ENCODE measurements at places on chromosomes 16 and 17.
A peak's percentile ranks its signal among the peaks of the same experiment; 100 is the strongest.

GRCh38 chr16:60419859-60420258 lies 1616.4 kb downstream of the CDH8 start:
- no peak for DNase-seq

- DNase-seq: no peak
Measured at GRCh38 chr16:47359478-47359877, 101.4 kb downstream of the ITFG1 start.

DNA sequence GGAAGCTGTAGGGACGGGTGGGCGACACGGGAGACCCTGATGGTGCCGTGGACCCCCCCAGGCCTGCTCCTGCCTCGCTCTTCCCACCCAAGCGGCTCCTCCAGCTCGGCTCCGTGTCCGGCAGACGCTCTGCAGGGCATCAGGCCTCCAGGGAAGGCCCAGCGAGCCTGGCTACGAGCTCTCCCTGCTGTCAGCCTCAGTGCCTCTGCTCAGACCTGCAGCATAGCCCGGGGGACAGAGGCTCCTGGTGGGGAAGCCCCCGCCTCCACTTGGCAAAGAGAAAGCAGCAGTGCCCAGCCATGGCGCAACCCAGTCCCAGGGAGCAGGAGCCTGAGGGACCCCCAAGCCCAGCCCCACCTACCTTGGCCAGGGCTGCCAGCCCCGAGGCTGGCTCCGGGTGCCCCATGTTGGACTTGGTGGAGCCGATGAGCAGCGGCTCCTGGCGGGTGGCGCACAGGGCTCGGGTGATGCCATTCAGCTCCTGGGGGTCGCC lies 5.9 kb downstream of the FASN start:
- no peak for DNase-seq

- no peak for DNase-seq
Measured at GRCh38 chr16:29307598-29308507, 98.7 kb downstream of the NPIPB11 start.

GRCh38 chr17:48559840-48560817 lies 15.2 kb upstream of the HOXB2 start:
- no peak for DNase-seq

DNA sequence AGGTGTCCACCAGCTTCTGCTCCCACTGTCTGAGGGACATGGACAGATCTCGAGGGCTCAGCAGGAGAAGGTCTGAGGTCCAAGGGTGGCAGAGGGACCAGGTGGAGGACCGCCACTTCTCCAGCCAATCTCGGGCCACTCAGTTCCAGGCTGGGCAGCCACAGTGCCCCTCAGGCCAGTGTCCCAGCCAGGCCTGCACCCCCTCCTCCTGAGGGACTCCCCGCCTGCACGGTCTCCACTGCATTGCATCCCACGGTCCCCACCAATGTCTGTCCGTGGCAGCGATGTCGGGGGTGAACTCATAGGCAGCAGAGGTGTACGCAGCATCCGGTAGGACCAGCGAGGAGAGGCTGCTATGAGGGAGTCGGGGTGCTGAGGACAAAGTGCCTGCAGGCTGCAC lies 64.2 kb upstream of the DOC2B start:
- no peak for DNase-seq

GRCh38 chr17:39271546-39271945 lies 45.8 kb upstream of the STAC2 start:
- DNase-seq: no peak

- DNase-seq: no peak
Measured at GRCh38 chr16:16107839-16108238, 115.5 kb downstream of the ABCC6 start.

DNA sequence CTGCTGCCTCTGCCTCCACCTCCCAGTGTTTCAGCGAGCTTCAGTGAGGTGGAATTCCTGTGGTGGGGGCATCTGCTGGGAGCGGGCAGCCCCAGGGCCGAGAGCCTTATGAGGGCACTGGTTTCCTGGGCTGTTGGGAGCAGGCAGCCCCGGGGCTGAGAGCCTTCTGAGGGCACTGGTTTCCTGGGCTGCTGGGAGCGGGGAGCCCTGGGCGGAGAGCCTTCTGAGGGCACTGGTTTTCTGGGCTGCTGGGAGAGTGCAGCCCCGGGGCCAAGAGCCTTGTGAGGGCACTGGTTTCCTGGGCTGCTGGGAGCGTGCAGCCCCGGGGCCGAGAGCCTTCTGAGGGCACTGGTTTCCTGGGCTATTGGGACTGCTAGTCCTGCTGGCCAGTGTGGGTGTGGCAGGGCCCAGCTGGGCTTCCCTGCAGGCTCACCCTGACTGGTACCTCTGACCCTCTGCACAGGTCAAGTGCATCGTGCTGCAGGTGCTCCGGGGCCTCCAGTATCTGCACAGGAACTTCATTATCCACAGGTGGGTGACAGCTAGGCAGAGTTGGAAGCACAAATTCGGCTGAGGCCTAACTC lies 5.6 kb downstream of the CDK10 start:
- no peak for DNase-seq

DNA sequence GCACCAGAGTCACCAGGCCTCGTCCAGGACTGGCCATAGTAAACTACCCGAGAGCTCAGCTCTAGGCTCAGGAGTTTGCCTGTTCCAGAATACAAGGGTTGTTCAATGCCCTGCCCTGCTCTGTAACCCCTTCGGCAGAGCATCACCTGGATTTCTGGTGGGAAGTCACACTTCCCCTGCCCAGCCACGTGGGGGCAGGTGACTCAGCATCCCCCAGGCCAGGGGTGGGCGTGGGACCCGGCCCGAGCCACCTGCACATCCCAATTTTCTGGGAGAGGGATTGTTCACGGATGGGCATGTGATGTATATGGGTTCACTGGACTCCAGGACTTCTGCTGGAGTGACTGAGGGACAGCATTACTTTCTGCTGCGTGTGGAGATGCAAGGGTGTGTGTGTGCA lies 25.8 kb downstream of the COX4I1 start:
- DNase-seq: no peak

DNA sequence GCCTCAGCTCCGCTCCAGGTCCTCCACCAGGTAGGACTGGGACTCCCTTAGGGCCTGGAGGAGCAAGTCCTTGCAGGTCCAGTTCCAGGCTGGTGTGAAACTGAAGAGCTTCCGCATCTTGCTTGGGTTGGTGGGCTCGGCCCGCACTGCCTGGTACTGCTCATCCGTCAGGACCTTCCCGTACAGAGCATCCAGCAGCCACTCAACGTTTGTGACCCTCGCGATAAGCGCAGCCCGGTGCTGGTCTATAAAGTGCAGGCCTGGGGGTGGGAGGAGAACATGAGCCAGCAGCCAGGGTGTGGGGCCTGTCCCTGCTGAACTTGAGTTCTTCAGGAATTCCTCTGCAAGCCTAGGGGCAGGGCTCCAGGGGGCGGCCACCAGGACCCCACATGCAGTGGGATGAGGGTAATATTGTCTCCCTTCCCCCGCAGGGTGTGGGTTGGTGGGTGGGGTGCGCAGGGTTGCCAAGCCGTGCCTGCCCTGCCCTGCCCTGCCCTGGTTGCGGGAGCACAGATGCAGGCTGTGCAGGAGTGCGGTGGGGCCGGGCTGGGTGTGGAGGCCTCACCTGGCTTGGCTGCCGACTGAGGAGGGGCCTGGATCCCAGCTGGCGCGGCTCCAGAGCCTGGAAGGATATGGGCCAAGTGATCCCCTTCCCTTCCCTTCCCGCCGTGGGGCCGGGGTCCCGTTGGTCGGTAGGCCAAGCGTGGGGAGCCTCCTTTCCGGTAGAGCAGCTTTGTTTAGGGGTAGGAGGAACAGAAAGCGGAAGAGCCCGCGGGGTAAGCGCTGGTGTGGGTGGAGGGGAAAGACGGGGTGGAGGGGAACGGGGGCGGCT lies 762 bp downstream of the PYCARD start:
- DNase-seq: no peak

- no peak for DNase-seq
Measured at GRCh38 chr16:84585467-84585866, 32.4 kb downstream of the COTL1 start.

DNA sequence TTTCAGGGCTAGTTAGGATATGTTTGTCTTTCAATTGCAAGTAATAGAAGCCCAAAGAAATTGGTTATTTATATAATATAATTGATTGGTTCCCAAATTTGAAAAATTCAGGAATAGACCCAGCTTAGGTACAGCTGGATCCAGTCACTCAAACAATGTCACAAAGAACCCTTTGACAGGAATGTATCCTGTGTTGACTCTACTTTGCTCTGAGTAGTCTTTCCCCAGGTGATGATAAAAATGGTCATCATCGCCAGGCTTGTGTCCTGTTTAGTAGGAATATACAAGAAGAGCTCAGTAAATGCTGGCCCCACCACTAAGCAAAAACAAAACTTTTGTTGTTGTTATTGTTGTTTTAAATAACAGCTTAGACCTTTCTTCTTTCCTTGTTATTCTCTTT lies 35.0 kb downstream of the MAPT start:
- no peak for DNase-seq

GRCh38 chr16:80824623-80825364 lies 20.4 kb upstream of the CDYL2 start:
- no peak for DNase-seq

DNA sequence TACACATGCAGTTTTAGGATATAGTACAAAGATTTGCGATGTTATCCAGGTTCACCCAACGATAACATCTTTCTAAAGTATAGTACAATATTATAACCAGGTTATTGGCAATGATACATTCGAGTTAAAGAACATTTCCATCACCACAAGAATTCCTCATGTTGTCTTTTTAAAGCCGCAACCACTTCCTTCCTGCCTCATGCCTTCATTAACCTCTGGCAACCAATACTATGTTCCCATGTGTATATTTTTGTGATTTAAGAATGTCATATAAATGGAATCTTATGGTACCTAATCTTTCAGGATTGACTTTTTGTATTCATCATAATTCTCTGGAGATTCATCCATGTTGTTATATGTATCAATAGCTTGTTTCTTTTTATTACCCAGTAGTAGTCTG lies 1183.2 kb downstream of the CDH11 start:
- no peak for DNase-seq

- no peak for DNase-seq
Measured at GRCh38 chr17:73865831-73866230, 221.6 kb upstream of the SDK2 start.

- peak; percentile 73 for DNase-seq
Measured at GRCh38 chr16:71467810-71468209, 5.8 kb upstream of the ZNF23 start.

DNA sequence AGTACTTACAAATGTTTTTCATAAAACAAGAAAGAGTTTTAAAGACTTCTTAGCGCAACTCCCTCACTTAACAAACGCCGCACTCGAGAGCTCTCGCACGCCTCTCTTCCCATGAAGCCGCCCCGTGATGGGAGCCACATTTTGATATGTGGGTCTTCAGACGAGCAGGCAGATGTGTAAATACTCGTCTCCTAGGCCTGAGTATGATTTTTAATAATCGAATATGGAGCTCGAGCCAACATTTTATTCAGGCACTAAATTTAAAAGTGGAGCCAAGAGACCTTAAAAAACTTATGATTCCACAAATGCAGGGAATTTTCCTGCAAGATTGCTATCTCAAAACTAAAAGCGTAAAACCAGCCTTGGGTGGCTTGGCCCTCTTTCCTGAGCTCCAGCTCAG lies 55.4 kb downstream of the IRX6 start:
- DNase-seq: no peak

DNA sequence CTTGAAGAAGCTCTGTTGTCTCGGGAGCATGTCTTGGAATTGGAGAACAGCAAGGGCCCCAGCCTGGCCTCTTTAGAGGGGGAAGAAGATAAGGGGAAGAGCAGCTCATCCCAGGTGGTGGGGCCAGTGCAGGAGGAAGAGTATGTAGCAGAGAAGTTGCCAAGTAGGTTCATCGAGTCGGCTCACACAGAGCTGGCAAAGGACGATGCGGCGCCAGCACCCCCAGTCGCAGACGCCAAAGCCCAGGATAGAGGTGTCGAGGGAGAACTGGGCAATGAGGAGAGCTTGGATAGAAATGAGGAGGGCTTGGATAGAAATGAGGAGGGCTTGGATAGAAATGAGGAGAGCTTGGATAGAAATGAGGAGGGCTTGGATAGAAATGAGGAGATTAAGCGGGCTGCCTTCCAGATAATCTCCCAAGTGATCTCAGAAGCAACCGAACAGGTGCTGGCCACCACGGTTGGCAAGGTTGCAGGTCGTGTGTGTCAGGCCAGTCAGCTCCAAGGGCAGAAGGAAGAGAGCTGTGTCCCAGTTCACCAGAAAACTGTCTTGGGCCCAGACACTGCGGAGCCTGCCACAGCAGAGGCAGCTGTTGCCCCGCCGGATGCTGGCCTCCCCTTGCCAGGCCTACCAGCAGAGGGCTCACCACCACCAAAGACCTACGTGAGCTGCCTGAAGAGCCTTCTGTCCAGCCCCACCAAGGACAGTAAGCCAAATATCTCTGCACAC lies 21.2 kb downstream of the AKAP1 start:
- DNase-seq: no peak

DNA sequence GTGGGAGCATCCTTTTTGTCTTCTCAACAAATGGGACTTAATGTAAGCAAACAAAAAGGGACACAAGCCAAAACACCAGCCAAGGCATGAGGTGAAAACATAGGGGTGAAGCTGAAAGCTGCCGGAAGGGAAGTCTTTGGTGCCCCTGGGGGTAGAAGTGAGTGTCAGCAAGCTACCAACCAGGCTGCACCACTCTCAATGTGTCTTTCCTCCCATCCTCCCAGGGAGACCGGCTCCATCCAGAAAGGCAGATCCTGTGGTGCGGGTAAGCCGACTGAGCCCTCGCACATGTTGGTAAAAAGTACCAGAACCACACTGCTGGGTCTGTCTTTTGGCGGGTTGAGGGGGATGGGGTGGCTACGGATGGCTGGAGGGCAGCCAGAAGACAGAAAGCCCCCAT lies 52.0 kb upstream of the SREBF1 start:
- DNase-seq: no peak

- no peak for DNase-seq
Measured at GRCh38 chr16:85338638-85338982, 226.3 kb upstream of the CIBAR2 start.

GRCh38 chr17:75265614-75266315 lies 4.1 kb downstream of the MRPS7 start:
- DNase-seq: no peak

DNA sequence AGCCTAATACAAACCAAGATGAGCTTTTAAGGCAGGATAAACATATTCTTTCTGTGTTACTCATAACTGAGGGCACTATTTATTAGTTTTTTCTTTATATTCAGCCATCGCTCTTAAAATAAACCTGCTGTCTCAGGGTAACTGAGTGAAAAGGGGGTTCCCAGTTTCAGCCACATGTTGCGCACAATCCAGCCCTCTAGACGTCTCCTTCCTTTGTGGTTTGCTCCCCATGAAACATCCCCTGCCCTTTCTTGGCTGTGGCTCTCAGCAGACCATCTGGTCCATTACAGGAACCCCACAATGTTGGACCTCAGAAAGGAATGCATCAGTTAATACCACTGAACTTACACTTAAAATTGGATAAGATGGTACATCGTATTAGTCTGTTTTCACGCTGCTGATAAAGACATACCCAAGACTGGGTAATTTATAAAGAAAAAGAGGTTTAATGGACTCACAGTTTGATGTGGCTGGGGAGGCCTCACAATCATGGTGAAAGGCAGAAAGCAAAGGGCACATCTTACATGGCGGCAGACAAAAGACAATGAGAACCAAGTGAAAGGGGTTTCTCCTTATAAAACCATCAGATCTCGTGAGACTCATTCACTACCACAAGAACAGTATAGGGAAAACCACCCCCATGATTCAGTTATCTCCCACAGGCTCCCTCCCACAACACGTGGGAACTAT lies 12.6 kb upstream of the IL21R start:
- DNase-seq: no peak

All from liver (tissue), 10 donors.